ENCODE measurements at places on chromosomes 16 and 17. TPM values are rescaled to one million over a fixed set of nuclear protein-coding genes. Genes with fewer than 3 reads are reported as not detected.

DNA sequence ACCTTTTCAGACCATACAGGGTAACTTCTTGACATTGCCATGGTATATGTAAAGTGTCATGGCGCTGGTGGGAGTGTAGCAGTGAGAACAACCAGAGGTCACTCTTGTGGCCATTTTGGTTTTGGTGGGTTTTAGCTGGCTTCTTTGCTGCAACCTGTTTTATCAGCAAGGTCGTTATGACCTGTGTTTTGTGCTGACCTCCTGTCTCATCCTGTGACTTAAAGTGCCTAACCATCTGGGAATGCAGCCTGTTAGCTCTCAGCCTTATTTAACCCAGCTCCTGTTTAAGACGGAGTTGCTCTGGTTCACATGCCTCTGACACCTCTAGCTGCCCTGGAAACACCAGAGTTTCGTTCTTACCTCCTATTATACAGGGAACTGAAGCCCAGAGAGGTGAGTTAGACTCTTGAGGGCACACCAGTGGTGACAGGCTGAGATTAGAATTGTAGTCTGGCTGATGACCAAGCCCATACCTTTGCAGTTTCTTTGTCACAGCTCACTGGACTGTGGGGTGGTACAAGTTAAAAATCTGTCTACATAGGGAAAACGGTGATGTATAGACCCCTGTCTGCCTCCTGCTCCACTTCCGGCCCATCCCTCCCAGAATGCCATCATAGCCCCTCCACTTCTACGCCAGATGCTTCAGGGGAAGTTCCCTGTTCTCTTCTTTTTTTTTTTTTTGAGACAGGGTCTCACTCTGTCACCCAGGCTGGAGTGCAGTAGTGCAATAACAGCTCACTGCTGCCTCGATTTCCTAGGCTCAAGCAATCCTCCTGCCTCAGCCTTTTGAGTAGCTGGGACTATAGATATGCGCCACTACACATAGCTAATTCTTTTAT, 21.0 kb downstream of the KSR1 start:
- DNase-seq = no peak
- no peak overlapping the region for H3K4me3 ChIP-seq
- no peaks in the 10 kb centered on the region for H3K27me3 ChIP-seq
- H3K27ac ChIP-seq = no peak overlapping the region
- H3K36me3 ChIP-seq = no peaks in the 10 kb centered on the region

GRCh38 chr17:74736513-74737298, at the start of gene RAB37:
Gene RAB37, plus strand, starts transcription at chr17:74737256. Its CDS starts 17 bp downstream, at chr17:74737273.
- DNase-seq = no peak
- H3K36me3 ChIP-seq = no peaks in the 10 kb centered on the region
- no peak within 1 kb of the TSS for H3K27ac ChIP-seq

DNA sequence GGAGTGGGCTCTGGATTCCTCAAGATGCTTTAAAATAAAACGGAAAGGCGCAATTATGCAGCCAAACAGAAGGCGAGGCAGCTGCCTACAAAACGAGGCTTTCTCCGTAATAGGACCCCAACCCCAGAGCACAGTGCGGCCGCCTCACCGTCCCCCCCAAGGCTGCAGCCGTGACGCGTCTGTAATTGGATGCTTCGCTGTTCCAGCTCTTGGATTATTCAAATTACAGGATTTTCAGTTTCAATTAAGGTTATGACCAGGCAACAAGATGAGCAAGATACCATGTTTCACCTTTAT, 37.3 kb upstream of the ABR start:
- no peaks in the 10 kb centered on the region for H3K36me3 ChIP-seq
- no peak overlapping the region for H3K27ac ChIP-seq
- no peaks in the 10 kb centered on the region for H3K4me1 ChIP-seq
- no peak for DNase-seq
- no peak overlapping the region for H3K4me3 ChIP-seq
- peaks cover 4% of the 10 kb centered on the region for H3K27me3 ChIP-seq

- no peaks in the 10 kb centered on the region for H3K27me3 ChIP-seq
- H3K27ac ChIP-seq = no peak overlapping the region
- peaks cover 3% of the 10 kb centered on the region for H3K4me1 ChIP-seq
- H3K36me3 ChIP-seq = no peaks in the 10 kb centered on the region
These were observed 6.3 kb downstream of the CCL11 start for GRCh38 chr17:34291721-34292348.

DNA sequence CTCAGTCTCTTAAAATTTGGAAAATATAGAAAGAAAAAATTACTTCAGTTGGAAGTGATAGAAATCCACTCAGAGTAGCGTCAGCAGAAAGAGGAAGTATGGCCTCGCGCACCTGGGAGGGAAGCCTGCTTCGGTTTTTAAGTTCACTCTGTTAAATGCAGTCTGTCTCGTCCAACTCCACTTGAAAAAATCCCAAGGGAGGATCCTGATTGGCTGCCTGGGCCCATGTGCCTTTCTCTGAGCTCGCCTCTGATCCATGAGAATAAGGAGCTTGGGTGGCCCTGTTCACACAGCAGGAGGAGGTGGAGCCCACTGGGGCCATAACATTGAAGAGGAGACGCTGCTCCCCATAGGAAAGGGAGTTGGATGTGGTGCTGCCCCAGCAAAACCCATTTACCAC, 40.7 kb downstream of the DNAJA2 start:
- H3K4me1 ChIP-seq = no peaks in the 10 kb centered on the region
- H3K4me3 ChIP-seq = no peak overlapping the region
- no peak for DNase-seq
- H3K36me3 ChIP-seq = peaks cover 6% of the 10 kb centered on the region
- H3K27me3 ChIP-seq = no peaks in the 10 kb centered on the region

DNA sequence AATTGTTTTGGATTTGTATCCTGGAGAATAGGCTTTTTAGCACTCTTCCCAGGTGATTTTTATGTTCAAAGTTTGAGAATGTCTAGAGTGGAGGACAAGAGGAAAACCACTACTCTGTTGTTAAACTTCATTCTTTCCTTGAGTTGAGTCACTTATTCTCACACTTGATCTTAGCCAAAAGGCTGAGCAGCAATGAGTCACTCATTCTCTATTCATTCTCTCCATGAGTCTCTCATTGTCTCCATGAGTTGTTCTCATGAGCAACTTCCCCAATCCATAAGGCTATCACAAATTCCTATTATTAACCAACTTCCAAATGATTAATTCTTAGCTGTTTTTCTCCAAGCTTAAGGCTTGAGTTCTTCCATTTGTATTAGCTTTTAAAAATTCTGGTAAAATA, 1393.3 kb downstream of the CDH8 start:
- no peak overlapping the region for H3K27ac ChIP-seq
- H3K4me1 ChIP-seq = no peaks in the 10 kb centered on the region
- no peaks in the 10 kb centered on the region for H3K36me3 ChIP-seq
- no peak overlapping the region for H3K4me3 ChIP-seq
- DNase-seq = no peak

DNA sequence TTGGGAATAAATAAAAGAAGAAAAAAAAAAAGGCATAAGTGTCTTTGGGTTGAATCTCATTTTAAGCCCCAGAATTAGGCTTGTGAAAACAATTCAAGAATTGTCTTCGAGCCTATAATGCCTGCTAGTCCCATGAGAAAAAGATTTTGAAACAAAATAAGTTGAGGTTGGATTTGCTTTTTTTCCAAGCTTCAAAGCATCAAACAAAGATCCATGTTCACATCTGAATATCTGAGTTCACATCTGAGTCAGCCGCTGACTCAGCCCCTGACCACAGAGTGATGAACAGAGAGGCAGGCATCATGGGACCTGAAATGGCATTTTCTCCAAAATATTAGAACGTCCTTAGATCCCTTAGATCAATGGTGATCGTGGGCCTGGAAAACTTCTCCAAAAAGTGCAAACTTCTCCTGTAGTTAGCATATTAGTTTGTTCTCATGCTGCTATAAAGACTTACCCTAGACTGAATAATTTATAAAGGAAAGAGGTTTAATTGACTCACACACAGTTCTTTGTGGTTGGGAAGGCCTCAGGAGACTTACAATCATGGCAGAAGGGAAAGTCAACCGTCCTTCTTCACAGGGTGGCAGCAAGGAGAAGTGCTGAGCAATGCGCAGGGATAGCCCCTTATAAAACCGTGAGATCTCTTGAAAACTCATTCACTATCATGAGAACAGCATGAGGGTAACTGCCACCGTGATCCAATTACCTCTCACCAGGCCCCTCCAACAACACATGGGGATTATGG, 294.6 kb upstream of the HSBP1 start:
- H3K27ac ChIP-seq = peak overlapping the region; percentile 61
- H3K36me3 ChIP-seq = no peaks in the 10 kb centered on the region
- no peaks in the 10 kb centered on the region for H3K27me3 ChIP-seq
- peaks cover 4% of the 10 kb centered on the region for H3K4me1 ChIP-seq
- peak; percentile 67 for DNase-seq

GRCh38 chr16:80407265-80407987, 133.4 kb upstream of the DYNLRB2 start:
- no peaks in the 10 kb centered on the region for H3K27me3 ChIP-seq
- H3K4me3 ChIP-seq = no peak overlapping the region
- DNase-seq = no peak
- H3K4me1 ChIP-seq = no peaks in the 10 kb centered on the region
- H3K27ac ChIP-seq = no peak overlapping the region

- no peak for DNase-seq
- H3K4me3 ChIP-seq = no peak overlapping the region
- H3K27me3 ChIP-seq = no peaks in the 10 kb centered on the region
- H3K36me3 ChIP-seq = no peaks in the 10 kb centered on the region
- peaks cover 7% of the 10 kb centered on the region for H3K4me1 ChIP-seq
- no peak overlapping the region for H3K27ac ChIP-seq
These were observed 6.8 kb downstream of the KRT37 start for GRCh38 chr17:41417576-41418015.

TNRC6C gene
- polyA plus RNA-seq = 3.9 TPM

C1QTNF8 gene
- polyA plus RNA-seq = not detected

KRT28 gene
- not detected for polyA plus RNA-seq

ALOX12B gene
- not detected for polyA plus RNA-seq

CCL4 gene
- polyA plus RNA-seq = not detected

VASN gene
- polyA plus RNA-seq = 61.9 TPM

Data from fibroblast of lung (primary cell).